ENCODE measurements at places on chromosomes 13 and 19.
A peak's percentile ranks its signal among the peaks of the same experiment; 100 is the strongest.

DNA sequence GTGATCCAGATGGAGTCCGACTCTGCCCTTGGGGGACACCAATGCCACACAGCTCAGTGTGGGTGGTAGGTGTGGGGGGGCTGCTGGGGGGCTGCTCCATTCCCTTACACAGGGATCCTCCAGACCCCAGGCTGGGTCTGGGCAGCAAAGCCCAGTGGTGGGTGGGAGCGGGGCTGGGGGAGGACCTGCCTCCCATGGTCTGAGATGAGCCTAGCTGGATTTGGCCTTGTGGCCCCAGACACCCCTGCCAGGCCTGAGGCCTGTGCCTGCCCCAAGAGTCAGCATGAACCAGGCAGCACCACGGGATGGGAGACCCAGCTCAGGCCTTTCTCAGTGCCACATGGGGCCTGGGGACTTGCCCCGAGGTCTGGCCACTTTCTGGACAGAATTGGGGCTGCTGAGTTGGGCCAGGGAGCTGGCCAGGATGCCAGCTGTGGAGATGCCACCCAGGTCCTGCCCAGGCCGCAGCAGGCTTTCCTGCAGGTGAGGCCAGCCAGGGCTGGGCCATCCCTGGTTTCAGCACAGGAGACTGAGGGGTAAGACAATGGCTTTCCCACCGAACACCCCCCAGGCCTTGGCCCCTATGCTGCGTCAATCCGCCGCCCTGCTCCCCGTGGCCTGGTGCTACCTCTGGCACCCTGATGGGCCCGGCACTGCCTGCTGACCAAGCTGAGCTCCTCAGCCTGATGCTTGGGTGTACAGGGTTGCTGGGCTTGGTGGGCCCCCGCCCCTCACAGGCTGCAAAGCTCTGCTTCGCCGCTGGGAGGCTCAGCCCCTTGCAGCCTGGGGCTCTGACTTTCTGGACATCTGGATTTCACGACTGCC, 24.2 kb downstream of the CEBPG start:
- peak; percentile 62 for DNase-seq

- no peak for DNase-seq
Observed at GRCh38 chr13:46051968-46052318, 603 bp downstream of the ZC3H13 start.

DNA sequence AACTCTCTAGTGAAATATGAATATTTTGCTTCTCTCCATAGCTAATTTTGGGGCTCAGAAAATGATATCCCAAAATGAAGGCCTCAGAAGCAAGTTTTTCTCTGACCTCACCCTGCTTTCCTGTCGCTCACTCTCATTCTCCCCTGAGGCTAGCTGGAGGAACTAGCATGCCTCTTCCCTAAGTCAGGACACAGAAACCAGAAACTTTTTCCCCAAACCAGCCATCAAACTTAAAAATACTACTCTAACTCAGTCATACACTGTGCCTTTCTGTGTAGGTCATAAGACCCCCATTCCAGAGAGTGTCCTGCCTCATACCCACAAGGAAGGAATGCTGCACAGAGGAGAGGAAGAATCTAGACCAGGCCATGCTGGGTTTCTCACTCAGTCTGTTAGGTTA, 329.6 kb downstream of the PCDH20 start:
- no peak for DNase-seq

GRCh38 chr13:83229574-83230305, 652.5 kb downstream of the SLITRK1 start:
- no peak for DNase-seq

GRCh38 chr13:72638059-72638815, 89.2 kb downstream of the MZT1 start:
- DNase-seq: no peak

DNA sequence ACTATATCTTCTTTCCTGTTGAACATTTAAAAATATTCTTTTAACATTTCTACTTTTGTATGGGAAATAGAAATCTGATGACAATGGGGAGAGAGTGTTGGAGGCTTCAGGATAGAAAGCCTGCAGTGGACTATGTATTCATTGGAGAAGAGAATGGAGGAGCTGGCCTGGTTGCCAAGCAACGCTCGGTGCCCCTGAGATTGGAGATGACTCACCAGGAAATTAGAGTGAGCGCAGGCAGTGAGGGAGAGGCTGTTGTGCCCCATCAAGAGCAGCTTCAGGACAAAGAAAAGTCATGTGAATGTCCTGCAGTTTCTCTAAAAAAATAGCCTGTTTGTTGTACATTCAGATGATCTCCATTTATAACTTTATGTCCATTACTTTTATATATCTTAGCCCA, 48.7 kb upstream of the ZNF835 start:
- DNase-seq: no peak

DNA sequence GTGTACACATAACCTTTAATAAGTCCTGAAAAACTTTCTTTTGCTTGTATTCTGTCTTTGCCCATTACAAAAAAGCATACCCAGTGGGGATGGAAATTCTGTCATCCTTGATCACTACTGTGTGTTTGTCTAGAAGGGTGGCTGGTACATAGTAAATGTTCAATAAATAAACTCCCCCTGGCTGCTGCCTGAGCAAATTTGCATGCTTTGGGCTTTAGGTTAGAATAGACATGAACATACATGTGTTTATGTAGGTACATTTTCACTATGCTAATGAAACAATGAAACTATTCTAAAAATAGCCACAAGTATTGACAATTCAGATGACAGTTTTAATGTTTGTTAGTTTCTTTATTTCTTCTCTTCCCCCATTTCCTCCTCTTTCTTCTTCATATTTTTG, 36.1 kb downstream of the TNFSF13B start:
- no peak for DNase-seq

DNA sequence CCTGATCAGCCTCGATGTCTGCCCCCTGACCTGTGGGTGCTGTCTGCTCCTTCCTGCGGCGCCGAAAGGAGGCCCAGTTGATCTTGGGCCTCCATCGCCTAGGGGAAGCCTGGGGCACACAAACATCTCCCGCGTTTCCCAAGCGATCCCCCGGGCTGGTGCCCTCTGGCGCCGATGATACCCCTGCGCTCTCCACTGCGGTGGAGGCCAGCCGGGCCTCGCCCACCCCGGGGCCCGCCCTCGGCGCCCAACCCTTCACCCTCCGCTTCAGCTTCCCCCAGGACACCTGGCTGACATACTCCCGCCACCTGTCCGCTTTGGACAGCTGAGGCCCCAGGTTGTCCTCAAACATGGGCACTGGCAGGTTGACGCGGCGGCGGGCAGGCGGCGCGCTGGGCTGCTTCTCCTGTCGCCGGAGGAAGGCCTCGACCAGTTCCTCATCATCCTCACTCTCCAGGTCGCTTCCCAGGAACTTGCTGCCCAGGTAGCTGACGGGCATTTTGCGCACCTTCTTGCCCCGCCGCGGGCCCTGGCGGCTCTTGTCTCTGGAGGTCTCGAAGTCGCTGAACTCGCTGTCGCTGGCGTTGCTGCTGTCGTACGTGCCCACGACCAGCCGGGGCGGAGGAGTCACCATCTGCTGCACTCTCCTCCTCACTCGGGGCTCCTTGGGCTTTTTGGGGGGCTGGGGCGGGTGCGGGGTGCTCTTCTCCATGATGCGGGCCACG, 1.3 kb downstream of the CCDC8 start:
- DNase-seq: no peak

GRCh38 chr13:98385606-98386005, 191.3 kb downstream of the STK24 start:
- DNase-seq: no peak

GRCh38 chr19:9709305-9709704, 34.4 kb upstream of the ZNF562 start:
- DNase-seq: no peak

DNA sequence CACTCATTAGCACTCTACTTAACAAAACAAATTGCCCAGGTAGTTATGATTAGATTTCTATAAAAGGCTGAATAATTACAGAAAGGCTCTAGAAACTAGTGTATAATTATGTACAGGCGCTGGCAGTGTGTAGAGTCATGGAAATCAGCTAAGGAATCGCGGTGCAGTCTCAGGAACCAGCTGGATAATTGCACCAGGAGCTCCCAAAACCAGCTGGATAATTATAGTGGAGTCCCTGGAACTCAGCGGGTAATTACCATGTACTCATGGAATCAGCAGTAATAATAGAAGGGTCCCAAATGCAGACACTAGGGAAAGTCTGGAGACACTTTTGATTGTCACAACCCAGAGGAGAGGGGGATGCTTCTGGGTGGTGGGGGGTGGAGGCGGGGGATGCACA, 23.2 kb upstream of the TTYH1 start:
- no peak for DNase-seq

GRCh38 chr19:41565379-41565720, 10.6 kb upstream of the CEACAM21 start:
- no peak for DNase-seq

DNA sequence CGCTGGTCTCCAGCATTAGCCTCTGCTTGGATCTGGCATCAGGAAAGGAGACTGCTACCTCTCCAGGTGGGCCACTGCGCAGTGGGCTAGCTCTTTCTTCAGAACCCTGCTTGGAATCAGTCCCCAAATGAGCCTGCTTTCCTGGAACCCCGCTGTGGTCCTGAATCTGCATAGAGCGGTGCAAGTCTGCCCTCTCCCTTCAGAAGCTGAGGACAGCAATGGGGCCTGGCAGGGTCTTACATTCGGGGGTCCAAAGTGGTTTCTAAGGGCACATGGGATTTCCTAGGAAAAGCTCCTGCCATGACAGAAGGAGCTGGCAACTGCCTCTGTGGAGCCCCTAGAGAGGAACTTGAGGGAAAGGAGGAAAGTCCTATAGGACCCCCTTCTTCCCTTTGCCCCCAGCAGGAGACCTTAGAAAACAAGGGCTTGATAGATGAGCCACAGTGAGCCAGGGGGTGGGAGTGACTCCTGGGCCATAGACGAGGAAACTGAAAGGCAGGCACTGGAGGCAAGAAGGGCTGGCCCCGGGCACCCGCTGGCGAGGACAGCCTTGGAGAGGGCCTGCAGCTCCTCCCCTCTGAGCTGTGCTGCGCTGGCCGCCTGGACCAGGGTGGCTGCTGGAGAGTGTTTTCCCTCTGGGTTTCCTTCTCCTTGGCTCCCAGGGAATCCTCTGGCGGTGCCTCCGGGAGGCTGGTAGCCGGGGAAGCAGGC, 1.4 kb upstream of the VSTM2B start:
- DNase-seq: no peak

- no peak for DNase-seq
Observed at GRCh38 chr13:41199526-41199925, 5.2 kb upstream of the KBTBD7 start.

DNA sequence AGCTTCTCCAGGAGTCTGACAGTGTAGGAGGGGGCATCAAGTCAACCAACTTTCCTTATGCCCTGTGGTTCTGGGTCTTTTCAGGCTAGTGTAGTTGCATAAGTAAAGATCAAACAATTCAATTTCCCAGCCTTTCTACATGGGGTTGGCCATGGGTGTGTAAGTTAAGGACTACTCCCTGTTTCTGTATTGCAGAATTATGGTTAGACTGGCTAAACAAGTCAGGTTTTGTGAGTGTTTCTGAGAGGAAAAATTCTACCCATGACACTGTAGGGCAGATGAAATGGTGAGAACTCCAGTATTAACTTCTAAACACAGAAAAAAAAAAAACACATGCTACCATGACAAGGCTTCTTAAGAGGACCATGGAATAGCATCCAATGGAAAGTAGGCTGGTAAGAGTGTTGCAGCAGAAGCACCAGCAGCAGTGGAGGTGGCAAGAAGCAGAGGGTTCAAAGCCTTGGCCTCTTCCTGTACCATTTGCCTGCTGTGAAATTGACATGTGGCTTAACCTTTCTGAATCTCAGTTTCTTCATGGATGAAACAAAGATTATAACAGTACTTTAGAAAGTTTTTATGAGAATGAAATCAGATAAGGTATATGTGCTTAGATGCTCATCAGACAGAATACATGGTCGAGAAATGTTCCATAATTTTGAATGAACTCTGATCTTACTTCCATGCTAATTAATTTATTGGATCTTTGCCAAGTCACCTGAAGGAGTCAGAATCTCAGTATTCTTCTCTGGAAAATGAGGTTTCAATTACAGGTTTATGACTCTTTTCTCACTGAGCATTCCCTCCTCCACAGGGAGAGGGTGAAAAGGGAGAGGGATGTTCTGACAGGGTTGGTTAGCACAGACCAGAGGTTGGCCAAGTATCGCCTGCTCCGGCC, 11.4 kb upstream of the SCEL start:
- DNase-seq: no peak

- peak; percentile 94 for DNase-seq
Observed at GRCh38 chr19:44752816-44753625, 4.5 kb downstream of the BCL3 start.

DNA sequence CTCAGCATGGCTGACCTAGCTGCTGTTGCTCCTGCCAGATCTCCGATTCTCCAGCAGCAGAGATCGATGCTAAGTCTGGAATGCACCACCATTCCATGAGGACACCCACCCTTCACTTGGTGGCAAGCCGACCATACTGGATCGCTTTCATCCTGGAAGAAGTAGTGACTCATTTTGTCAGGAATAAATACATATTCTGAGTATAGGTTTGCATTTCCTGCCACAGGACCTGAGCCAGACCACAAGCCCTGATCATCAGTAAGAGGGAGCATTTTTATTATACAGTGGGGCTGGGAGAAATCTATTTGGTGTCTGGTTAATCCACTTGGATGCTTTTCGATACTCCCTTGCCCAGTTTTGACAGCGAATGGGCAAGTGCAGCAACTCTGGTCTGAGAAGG, 10.9 kb upstream of the KCTD15 start:
- no peak for DNase-seq

- DNase-seq: no peak
Observed at GRCh38 chr13:33274264-33274663, 11.3 kb downstream of the STARD13 start.

DNA sequence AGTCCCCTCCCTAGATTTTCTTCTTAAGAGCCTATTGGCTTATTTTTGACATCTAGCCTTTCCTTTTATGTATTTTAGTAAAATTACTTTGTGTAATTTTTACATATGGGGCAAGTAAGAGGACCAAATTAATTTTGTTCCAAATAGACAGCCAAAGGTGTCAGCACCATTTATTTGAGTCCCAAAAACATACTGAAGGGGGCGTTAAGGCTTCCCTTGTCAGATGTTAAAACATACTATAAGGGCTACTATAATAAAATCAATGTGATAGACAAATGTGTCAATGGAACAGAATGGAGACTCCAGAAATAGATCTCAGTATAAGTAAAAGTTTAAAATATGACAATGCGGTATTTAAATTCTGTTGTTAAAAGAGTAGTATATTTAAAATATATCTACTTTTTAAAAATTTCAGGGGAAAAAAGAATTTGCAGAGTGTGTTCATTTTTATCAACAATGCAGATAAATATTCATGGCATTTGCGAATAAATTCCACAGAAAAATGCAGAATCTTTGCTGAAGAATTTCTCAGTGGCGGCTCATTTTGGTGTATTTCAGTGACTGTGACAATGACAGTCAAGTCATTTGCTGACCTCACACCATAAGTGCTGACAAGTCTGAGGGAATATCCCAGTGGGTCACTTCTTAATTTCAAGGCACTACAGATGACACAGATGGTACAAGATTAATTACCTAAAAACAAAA, 133.7 kb downstream of the MTUS2 start:
- no peak for DNase-seq

GRCh38 chr19:32201211-32201610, 144.2 kb upstream of the ZNF507 start:
- no peak for DNase-seq
